Stimulated activated CD4-positive, alpha-beta T cell treated with anti-CD3 and anti-CD28 coated beads, Interleukin-15, amount 100 ng/mL, for 1 hour (primary cell): ENCODE measurements at places on chromosomes 13 and 19.
A peak's percentile ranks its signal among the peaks of the same experiment; 100 is the strongest.

DNA sequence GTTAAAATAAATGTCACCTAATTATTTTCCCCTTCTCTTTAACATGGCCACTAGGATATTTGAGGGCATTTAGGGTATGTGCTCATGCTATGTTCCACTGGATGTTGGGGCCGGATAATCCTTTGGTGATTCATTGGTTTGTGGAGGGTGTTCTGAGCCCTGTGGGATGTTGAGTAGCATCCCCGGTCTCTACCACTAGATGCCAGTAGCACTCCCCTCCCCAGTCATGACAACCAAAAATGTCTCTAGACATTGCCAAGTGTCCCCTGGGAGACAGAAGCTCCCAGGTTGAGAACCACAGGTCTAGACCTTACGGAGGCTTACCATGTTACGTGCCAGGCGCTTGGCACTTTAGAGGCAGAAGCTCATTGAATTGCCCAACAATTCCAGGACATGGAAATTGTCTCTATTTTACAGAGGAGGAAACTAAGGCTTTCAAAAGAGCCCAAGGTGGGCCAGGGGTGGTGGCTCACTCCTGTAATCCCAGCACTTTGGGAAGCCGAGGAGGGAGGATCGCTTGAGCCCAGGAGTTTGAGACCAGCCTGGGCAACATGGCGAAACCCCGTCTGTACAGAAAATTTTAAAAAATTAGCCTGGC lies 14.1 kb downstream of the SHANK1 start:
- DNase-seq = no peak

- no peak for DNase-seq
Observed at GRCh38 chr13:56861476-56861875, 279.2 kb upstream of the PRR20A start.

- no peak for DNase-seq
Observed at GRCh38 chr19:33412601-33413425, 39.3 kb downstream of the CEBPG start.

DNA sequence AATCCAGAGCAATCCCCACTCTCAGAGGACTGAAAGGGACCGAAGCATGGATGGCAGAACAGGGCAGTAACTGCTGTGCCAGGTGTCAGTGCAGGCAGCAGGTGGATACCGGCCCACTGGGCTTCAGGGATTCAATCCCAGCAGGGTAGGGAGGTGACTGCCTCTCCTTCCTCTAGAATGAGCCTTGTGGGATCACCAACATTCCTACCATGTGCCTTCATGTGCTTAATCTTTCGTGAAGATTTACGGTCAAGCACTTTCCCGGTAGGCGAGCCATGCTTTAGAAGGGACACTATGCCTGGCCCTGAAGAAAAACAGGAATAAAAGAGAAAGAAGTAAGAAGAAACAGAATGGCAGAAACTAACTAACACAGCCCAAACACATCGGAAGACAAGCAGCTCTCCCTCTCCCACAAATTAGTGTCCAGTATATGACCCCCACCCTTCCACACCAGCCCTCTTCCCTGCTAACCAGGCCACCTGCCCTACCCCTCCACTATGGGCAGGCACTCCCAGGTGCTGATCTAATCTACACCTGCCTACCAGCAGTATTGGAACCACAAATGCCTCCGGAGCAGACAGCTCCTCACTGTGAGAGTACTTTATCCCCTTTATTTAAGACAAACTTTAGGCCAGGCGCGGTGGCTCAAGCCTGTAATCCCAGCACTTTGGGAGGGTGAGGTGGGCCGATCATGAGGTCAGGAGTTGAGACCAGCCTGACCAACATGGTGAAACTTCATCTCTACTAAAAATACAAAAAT lies 162.5 kb downstream of the NUFIP1 start:
- no peak for DNase-seq

GRCh38 chr13:113394339-113394640 lies 30.4 kb upstream of the GRTP1 start:
- no peak for DNase-seq

- DNase-seq = no peak
Observed at GRCh38 chr13:48040049-48040448, 2.5 kb downstream of the NUDT15 start.

DNA sequence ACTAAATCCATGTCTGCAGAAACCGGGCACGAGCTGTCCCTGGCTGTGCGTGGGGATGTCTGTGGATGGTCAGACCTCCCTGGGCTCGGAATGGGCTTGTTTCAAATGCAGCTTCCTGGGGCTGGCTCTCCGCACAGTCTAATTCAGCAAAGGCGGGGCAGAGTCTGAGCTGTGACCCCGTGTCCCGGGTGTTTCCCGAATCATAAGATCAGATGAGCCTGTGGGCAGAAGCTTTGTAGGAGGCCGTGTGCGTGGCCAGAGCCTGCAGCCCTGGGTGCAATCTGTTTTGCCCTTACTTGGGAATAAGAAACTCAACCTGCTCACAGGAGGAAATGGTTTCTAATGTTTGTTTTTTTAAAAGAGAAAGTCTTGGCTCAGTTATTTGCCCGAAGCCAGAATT lies 13.9 kb upstream of the GNA11 start:
- DNase-seq = no peak

DNA sequence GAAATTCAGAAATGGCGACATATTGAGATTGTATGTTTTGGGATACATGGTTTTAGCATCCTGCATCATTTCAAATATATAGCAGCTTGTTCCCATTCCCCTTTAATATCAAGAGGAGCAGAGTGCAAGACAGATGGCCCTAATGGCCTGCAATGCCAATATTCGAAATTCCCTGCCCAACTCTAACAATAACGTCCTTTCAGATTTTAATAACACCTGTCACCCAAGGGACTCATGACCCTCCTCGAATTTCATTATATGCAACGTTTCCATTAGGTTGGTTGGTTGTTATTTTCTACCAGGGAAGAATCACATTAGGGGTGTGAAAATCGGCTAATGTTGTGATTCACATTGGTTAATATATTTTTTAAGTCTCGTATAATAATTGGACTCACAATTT lies 170.0 kb downstream of the TNFSF13B start:
- DNase-seq = no peak

GRCh38 chr19:45577111-45577905 lies 7.3 kb downstream of the OPA3 start:
- DNase-seq = no peak

- DNase-seq = no peak
Observed at GRCh38 chr13:85266771-85267170, 532.4 kb downstream of the SLITRK6 start.

DNA sequence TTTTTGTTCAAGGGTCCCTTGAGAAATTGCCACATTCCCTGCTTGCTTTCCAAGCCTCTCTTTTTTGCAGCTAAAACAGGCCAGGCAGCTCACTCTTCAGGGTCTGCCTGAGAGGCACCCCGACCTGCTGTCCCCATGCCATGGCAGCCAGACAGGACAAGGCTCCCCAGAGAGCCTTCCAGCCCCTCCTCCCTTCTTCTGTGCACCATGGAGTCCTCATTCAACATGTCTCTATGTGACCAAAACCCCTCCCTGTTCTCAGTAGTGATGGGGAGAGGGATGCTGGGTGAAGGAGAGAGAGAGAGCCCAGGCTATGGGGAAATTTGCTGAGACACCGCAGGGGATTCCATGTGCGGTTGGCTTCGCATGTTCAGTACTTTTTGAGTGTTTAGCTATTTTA lies 384.2 kb upstream of the ZNF507 start:
- no peak for DNase-seq

GRCh38 chr19:35903550-35904179 lies 1.3 kb downstream of the HCST start:
- DNase-seq = peak; percentile 75

- no peak for DNase-seq
Observed at GRCh38 chr13:72495681-72496080, 231.7 kb downstream of the MZT1 start.

GRCh38 chr13:98678741-98679140 lies 73.7 kb downstream of the SLC15A1 start:
- DNase-seq = no peak

DNA sequence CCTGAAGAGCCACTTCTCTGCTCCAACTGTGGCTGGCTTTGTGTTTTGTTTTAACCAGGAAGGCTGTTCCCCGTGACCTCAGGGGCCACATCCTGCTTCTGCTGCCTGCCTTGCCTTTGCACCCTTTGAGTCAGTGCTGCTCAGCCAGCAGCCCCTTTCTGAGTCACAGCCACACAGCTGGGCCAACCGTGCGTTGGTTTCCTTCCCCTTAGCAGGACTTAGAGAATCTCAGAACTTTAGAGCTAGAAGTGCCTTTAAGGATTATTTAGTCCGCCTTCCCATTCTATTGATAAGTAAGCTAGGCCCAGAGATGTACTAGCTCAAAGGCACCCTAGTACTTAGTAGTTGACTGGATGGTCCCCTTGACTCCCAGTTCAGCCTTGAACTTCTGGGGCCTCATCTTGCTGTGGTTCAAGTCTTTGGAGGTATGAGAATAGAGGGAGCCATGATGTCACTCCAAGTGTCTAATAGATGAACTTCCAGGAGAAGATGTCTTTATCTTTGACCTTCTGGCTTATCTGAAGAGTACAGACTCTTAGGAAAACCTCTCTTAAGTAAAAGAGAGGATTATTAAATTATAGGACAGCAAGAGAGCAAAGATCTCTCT lies 8.0 kb downstream of the RGCC start:
- peak; percentile 66 for DNase-seq

DNA sequence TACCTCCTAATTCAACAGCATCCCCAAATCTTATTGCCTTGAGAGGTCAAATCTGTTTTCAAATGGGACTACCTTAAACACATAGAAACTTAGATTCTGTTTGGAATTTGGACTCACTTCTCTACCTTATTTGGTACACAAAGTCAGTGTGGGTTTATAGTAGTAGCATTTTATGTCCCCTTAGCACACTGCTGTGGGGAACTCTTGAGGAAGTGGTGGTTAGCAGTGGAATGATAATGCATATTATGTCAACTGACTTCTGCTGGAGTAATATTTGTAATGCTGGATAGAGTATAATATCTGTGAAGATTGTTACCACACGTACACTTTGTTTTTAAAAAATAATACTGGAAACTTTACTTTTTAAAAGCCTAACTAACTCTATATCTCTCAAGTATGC lies 386.3 kb downstream of the NDFIP2 start:
- DNase-seq = no peak

GRCh38 chr13:40632915-40633314 lies 33.5 kb downstream of the FOXO1 start:
- DNase-seq = no peak

GRCh38 chr13:24038841-24039330 lies 121.6 kb upstream of the SPATA13 start:
- no peak for DNase-seq

DNA sequence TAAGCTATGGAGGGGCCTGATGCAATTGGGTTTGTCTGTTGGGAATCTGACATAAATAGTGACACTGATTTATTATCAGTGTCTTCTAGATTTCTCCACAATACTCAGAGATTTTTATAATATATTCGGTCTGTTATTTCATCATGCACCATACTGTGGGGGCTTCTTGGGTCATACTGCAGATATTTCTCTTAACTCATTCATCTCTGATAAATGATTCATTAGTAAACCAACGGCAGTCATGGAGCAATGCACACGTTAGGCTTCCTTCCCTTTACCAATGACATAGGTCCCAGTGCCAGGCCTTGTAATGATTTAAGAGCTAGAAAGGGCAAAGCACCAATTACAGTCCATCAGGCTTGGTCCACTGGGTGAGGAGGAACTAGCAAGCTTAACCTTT lies 53.6 kb downstream of the FAM216B start:
- DNase-seq = no peak

GRCh38 chr13:50521006-50521830 lies 322.3 kb downstream of the DLEU7 start:
- no peak for DNase-seq

- DNase-seq = no peak
Observed at GRCh38 chr13:104773775-104774174, 1707.6 kb upstream of the SLC10A2 start.
